ENCODE measurements at places on chromosomes 1 and 21.

- no peak for DNase-seq
Observed at GRCh38 chr1:67679691-67680090, 5.3 kb upstream of the GADD45A start.

DNA sequence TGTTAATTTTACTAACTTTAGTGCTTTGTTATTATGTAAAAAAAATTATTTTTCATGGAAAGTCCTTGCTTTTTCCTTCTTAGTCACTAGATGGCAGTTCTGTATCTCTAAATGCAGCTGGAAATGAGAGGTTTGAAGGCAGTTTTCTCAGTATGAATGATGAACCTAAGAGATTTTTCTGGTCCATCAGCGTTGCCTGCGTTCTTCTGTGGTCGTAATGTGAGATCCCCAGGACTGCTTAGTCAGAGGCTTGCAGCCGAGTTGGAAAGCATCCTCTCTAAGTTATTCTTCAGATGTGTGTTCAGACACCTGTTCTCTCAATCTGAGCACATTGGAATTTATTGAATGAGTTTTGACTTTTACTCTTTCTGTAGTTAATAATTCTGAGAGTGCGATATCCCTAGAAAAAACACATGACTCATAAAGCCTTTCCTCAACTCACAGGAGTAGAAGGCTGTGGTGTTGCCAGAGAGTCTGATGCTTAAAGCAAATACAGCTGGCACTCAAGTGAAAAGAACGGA lies 99.3 kb downstream of the FMN2 start:
- no peak for DNase-seq

GRCh38 chr1:162922201-162922600 lies 61.2 kb upstream of the CCDC190 start:
- DNase-seq = no peak

DNA sequence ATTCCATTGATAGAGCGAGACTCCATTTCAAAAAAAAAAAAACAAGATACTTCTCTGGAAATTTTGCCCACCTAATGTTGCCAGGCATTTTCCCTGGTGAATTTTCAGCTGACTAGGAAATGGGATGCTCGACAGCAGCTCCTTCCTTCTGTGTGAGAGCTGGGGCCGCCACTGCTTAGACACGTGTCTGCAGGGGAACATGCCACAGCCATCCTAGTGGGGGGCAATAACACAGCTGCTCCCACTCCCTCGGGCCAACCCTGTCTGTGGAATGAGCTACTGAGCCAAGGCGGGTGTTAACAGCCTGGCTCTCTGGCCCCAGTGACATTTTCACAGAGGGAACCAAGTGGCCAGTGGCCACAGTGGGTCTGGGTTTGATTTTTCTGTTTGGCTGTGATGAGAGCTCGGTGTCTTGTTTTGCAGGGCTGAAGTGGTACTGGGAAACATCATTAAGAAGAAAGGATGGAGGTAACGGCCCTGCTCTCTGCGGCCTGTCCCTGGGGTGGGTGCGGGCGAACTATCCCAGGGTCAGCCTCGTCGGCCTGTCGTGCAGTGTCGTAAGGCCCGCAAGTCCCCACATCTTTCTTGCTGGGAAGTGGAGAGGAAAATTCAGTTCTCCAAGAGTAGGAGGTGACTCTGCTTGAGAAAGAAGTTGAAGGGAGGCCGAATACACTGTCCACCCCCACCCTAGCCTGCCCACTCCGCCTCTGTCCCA lies 39.2 kb downstream of the KCNAB2 start:
- DNase-seq = no peak

DNA sequence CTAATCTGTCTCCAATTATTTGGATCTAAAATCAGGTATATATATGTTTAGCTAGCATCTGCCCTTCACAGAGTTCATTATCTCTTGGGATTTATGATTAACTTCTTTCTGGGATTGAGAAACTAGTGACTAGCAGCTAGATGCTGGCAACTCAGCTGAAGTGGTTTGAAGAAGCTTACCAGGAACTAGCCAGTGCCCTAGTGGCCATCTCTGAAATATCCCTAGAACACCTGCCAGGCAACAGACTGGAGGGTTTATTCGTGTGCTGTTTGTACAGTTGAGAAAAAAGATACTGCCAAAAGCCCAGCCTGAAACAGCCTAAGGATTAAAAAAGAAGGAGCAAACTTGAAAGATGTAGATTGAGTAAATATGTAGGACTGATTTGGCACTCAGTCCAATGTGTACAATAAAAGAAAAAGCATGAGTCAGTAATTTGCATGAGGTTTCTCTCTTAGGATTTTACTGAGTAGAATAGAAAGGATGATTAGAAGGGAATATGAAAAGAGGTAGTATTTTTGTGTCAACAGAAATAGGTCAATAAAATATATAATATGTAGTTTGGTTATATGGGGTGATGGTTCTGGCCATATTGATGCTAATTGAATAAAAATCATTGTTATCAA lies 1144.6 kb upstream of the ADGRL2 start:
- DNase-seq = no peak

- no peak for DNase-seq
Observed at GRCh38 chr1:178847396-178847849, 23.5 kb downstream of the ANGPTL1 start.

DNA sequence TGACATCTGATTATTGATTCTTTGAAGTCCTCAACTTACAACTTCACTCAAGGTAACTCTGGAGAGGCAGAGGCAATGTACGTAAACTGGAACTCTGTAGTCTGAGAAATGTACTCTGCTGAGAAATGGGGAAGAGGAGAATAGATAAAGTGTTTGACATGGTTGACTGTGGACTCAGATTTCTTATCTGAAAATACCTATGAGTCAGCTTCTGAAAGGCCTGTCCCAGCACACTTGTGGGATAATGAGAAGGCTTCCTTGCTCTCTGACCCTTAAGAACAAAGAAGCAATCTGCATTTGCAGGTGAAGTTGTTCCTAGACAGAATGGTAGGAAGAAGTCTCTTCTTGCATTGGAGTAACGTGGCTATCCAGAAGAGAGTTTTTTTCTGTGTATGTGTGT lies 1573.5 kb downstream of the BRINP3 start:
- no peak for DNase-seq

DNA sequence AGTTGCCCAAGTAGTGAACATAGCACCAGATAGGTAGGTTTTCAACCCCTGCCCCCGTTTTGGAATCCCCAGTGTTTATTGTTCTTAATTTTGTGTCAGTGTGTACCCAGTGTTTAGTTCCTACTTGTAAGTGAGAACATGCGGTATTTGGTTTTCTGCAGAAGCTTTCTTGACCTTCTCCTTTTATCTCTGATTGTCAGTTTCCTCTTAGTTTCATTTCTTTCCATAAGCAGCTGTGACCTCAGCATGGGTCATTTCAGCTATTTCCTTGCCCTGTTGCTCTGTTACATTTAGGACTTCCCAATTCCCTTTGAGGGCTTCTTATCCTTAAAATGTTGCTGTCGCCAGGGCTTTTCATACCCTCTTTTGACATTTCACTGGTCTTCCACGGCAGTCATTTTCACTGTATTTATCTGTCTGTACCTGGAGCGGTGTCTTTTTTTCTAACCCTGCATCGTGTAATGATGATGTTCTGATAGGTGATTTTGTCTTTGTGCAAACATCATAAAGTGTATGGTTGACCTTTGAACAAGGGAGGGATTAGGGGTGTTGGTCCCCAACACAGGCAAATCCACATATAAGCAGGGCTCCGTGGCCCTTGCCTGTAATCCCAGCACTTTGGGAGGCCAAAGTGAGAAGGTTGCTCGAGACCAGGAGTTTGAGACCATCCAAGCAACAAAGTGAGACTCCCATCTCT lies 15.0 kb downstream of the ITSN1 start:
- DNase-seq = no peak

DNA sequence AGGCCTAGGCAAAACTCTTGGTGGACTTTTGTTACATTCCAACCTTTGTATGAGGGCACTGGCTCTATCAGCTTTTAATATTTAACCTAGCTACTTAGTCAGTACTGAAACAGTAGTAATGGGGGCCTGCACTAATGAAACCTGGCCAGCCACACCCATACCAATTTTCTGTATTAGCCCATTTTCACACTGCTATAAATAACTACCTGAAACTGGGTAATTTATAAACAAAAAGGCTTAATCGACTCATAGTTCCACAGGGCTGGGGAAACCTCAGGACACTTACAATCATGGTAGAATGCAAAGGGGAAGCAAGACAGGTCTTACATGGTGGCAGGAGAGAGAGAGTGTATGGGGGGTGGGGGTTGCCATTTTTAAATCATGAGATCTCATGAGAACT lies 245.7 kb upstream of the RGS18 start:
- DNase-seq = no peak

DNA sequence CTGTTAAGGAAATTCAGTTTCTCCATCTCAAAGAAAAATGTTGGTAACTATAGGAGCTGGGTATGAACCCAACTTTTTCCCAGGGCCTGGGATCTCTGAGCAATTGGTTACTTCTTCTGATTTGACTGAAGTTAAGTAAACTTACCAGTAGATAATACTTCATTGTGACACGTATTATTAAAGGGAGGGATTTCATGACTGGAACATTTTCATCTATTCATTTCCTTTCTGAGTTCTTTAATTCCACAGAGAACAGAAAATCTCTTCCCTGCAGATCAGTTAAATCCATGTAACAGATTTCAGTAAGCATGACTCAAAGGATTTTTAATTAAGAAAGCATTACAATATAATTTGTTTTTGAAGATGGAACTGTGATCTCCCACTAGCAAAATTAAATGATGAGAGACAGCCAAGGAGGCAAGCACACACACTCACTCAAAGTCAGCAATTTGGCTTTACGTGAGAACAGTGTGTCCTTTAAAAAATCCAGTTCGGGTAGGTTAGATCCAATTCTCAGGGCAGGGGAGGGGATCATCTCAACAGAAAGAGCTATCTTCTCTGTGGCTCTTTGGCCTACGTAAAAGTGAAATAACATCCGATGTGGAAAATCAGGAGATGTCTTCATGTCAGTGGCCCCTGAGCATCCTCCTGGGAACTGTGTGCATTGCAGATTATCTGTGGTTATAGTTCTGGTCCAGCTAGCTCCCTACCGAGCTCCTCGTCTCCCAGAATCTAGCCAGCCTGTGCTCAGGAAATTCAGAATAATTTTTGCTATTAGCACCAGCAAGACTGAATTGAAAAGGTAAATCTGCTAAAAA lies 10.8 kb upstream of the MYOC start:
- no peak for DNase-seq

DNA sequence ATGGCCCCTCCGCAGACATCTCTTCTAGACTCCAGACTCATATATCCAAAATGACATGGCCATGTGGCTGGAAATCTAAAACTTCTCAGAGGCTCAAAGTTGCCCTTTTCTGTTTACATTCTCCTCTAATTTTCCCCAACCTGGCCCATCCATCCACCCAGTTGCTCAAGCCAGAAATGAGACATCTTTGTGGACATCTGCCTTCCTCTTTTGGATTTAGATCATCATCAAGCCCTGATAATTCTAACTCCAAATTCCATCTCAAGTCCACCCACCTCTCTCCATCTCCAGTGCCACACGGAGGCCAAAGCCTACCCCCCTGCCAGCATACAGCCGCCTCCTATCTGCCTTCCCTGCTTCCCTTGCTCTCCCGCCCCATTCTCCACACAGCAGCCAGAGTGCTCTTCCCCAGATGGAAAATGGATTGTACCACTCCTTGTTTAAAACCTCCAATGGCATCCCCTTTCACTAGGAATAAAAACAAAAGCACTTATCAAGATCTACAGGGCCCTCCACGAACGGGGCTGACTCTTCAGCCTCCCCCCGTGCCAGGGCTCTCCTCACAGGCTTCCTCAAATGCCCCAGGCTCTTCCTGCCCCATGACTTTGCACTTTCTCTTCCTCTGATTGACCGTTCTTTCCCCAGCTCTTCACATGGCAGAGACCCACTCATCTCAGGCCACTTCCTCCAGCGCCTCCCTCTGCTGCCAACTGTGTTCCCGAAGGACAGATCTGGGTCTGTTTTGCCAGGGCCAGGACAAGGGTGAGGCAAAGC lies 40.1 kb downstream of the SYT6 start:
- no peak for DNase-seq

DNA sequence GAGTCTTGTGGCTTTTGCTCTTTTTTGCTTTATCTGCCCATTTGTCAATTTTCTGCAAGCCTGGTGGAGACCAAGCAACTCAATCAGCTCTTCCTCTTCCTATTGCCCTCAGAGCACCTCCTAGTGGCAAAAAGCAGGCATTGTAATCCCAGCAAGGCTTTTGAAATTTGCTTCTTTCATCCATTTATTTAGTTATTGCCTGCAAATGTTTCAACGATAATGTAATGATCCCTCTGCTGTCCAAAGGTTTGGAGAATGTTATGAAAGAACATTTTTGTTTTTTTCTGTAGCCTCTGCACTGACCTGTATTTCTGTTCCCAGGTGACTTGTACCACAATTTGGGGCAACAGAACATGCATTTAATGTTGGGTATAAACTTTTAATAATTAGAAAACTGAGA lies 127.8 kb downstream of the GABPA start:
- DNase-seq = no peak

DNA sequence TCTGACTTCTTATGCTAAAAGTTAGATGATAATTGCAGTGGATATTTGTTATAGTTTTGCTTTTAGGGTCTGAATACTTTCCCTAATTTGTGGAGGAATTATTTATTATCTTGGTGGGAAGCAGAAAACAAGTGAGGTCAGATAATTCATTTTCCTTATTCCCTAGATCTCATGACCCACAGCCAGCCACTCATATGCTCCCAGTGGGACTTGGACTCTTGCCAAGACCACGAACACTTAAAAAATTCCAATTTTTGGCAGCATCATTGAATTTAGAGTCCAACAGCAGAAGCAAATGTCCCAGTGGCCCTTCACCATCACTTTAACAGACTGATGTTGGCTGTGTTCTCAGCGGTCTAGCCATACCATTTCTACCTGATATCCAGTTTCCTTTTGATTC lies 204.2 kb downstream of the HMCN1 start:
- DNase-seq = no peak

DNA sequence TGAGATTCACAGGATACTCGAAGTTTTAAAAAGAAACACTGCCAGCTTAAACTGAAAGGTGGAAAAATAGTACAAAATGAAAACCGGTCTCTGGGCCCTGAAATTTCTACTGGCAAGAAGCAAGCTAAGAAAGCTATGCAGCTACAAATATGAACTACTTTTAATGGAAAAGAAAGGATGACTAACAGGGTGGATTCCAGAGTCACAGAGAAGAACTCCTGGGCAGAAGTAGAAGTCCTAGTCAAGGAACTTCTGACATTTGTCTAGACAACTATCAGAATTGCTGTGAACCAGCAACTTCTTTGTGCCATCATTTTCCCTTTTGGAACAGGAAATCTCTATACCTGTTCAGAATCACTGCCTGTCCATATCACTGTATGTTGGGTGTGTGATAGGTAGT lies 38.1 kb downstream of the CD160 start:
- DNase-seq = no peak

- no peak for DNase-seq
Observed at GRCh38 chr1:117346206-117346928, 20.9 kb upstream of the MAN1A2 start.

DNA sequence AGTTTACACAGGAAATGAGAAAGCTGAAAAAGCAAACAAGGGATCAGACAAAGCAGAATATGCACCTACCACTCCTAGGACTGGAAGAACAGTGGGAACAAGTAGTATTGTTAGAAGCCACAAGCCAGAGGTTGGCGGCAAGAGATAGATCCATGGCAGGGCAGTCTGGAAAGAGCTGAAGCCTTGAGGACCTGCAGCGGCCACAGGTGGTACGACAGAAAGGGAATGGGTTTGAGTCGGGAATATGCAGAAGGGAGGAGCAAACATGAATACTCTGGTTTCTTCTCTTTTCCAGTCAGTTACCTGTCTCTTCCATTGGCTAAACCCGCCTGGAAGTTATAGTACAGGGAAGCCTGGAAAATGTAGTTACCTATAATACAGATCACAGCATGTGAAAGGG lies 3.9 kb upstream of the PCNX2 start:
- no peak for DNase-seq

GRCh38 chr1:94325377-94326302 lies 88.3 kb upstream of the ARHGAP29 start:
- no peak for DNase-seq

GRCh38 chr1:117581391-117581943 lies 24.4 kb upstream of the TENT5C start:
- no peak for DNase-seq

Data from omental fat pad (tissue), 4 donors.